ENCODE measurements at places on chromosomes 13 and 19.
A peak's percentile ranks its signal among the peaks of the same experiment; 100 is the strongest.

- DNase-seq, result peak; percentile 12
These were observed 431 bp downstream of the FUT3 start for GRCh38 chr19:5850743-5851293.

- DNase-seq, result peak; percentile 86
These were observed 26.7 kb upstream of the NANOS3 start for GRCh38 chr19:13849991-13850909.

GRCh38 chr13:77616027-77616426, 80.5 kb downstream of the SCEL start:
- no peak for DNase-seq

GRCh38 chr19:6772866-6773322, 386 bp downstream of the VAV1 start:
- DNase-seq, result no peak

- DNase-seq, result no peak
These were observed 9.7 kb upstream of the LENG8 start for GRCh38 chr19:54439174-54439851.

DNA sequence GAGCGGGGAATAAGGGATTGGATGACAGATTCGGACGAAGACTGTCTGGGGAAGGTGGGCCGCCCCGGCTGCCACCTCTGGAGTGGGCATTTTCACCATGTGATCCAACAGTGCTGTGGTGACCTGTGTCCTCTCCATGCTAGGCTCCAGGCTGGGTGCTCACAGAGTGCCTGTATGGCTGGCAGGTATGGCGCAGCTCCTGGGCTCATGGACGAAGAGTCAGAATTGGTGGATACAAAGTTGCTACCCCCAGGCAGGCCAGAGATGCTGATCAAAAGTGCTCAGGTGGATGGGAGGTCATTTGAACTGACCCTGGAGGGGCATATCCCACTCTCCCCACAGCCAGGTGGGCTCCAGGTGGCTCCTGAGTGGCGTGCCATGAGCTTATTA, 111.3 kb upstream of the UQCRFS1 start:
- DNase-seq, result no peak

DNA sequence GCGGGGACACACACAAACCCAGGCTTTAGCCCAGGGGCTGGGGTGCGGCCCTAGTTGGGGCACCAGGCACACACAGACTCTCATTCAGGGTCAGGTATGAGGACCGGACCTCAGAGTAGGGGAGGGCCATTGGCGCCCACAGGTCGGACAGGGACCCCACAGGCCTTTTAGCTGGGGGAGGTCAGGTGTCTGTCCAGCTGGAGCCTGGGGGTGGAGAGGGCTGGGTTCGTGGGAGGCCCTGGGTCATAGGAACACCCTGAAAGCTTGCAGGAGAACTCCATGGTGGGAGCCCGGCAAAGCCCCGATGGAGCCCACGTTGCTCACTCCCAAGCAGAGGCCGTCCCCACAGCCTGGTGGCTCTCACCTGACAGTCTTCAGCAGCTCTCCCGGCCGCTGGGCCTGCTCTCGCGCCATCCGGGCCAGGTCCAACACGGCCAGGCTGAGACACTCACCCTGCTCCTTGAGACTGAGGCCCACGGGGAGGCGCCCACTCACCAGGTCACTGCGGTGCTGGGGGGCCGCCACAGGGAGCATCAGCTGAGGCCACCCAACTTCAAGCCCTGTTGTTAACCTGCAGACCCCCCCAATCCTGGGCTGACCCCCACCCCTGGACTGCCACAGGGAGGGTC, 5.0 kb downstream of the JAK3 start:
- no peak for DNase-seq

DNA sequence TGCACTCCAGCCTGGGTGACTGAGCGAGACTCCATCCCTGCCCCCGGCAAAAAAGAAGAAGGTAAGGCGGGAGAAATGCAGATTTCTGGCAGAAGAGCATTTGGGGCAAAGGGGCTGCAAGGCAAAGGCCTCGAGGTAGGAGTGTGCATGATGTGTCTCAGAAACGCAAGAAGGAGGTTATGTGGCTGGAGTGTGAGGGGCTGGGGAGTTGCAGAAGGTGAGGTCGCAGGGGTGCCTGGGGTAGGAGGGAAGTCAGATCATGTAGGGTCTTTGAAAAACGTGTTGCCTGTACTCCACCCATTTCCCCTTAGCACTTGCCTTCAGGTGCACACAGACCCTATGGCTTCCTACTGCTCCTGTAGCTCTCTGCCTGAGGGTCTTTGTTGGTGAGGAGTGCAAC, 29.9 kb downstream of the KCTD15 start:
- DNase-seq, result no peak

GRCh38 chr19:21580818-21581217, 75.4 kb downstream of the ZNF429 start:
- no peak for DNase-seq

DNA sequence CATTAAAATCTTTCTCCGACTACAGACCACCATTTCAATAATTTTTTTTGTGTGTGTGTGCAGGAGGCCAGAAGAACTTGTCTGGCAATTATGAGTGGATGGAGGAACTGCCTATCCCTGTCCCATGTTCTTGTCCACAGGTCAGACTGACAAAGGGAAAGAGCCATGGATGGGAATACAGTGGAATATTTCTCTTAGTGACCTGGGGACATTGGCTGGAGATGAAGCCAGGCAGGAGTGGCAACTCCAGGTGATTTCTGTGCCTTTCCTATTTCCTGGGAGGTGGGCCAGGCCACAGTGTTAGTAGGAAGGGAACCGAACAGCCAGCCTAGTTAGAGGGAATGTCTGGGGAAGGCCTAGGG, 3.7 kb downstream of the PSG9 start:
- DNase-seq, result no peak

- no peak for DNase-seq
These were observed 7.3 kb downstream of the ANGPTL4 start for GRCh38 chr19:8371011-8371804.

DNA sequence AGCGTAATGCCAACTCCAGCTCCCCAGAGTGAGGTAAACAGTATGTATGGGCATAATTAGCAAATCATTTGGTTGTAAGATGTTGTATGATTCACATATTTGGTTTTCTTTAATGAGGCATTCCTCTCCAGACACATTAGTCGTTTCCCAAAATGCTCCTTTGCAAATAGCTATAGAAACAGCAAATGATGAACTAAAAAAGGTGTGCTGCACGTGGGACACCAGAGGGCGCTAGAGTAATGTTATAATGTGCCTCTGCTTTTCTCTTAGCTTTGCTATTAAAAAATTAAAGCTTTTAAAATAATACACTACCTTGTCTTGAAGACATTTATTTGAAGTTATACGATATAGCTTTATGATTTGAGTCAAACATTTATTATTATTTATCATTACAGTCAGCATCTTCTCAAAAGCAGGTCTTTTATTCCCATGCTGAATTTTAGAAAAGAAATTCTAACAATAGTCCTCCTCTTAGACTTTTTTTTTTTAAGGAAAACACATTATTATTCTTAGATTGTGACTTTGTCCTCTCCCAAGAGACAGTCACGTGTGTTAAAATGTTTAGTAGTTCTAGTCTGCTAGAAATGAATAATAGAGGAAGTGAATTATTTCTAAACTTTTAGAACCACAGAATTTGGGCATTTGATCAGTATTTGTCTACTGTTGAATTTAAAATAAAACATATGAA, 121.6 kb upstream of the FRY start:
- DNase-seq, result peak; percentile 64

DNA sequence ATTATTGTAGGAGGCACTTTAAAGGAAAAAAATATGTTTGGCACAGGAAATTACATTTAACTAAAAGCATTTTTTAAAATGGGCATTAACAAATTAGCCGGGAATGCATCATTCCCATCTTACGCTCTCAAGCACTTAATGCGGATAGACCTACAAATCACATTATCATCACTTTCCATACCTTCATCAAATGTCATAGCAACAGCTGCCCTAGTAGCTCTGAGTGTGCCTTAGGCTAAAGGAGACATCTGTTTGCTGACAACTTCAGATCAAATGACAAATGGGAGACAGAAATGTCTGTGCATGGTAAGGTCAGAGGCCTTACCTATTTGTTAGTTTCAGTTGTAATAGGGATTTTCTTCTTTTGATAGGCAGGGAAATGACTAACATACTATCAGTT, 773.2 kb upstream of the SLC10A2 start:
- no peak for DNase-seq

GRCh38 chr13:33058776-33059327, 42.6 kb downstream of the KL start:
- DNase-seq, result no peak

- DNase-seq, result no peak
These were observed 108.5 kb downstream of the STK24 start for GRCh38 chr13:98468361-98468760.

GRCh38 chr19:33125929-33126388, 6.0 kb upstream of the WDR88 start:
- peak; percentile 65 for DNase-seq

- no peak for DNase-seq
These were observed 1.2 kb upstream of the ENOX1 start for GRCh38 chr13:43787997-43788396.

GRCh38 chr19:45356760-45357444, 13.5 kb downstream of the ERCC2 start:
- DNase-seq, result no peak

DNA sequence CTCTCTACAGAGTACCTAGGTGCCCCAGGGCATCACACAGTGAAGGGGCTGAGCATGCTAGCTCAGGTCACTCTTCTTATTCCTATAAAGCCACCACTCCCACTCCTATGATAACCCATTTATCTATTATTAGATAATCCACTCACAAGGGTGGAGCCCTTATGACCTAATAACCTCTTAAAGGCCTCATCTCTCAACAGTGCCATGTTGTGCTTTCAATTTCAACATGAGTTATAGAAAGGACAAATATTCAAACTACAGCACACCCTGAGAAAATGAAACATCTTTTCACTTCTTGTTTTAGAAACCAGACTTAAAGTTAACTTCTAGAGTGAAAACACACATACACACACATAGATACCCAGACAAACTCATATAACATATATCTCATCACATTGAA, 1494.9 kb upstream of the MIR17HG start:
- no peak for DNase-seq

- no peak for DNase-seq
These were observed 1.5 kb downstream of the MAP4K1 start for GRCh38 chr19:38616265-38616664.

DNA sequence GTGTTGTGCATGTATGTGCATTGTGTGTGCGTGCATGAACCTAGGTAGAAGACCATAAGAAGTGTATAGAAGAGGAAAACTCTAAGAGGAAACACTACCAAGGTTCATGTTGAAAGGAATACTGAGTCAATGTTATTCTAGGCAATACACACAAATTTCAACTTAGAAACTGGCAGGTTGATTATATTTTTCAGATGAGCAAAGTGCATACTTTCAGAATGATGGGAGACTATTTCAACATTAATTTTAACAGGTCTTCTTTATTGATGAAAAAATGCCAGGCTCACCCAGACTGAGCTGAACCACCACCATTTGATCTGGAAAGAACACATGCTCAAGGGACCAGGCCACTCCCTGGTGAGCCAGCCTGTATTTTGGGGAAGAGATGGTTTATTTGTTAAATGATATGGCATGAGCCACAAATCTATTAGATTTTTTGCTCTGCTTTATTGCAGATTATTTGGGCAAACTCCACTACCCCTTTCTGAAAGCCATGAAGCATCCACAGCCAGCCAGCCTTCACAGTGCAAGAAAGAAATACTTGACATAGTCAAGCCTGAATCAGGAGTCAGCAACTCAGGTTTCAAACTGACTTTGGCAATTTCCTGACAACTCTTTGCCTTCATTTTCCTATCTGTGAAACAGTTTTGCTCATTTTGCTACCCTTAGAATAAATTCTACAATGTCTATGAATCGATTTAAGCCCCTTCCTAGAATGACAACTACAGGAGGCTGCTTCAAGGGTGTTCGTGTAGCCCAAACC, 368.9 kb downstream of the COG6 start:
- DNase-seq, result no peak

DNA sequence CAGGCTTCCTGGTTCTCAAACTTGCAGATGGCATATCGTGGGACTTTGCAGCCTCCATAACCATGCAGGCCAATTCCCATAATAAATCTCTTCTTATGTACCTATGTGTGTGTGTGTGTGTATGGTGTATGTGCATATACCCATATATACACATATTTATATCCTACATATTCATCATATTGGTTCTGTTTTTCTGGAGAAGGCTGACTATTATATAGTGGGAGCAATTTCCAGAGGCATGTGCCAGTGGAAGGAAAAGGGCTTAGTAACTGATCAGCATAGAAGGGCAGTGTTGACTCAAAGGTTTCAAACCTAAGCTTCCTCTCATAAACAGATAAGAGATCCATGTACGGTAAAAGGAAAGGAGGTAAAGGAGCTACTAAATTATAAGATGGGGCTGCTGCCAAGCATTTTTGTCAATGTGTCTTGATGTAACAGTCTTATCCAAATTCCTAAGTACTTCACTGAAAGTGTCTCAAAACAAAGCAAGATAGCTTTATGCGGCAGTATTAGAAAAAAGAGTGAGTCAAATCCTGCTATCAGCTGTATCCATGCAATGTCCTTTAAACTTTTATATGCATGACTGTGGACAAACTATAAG, 432.1 kb downstream of the TBC1D4 start:
- DNase-seq, result no peak

DNA sequence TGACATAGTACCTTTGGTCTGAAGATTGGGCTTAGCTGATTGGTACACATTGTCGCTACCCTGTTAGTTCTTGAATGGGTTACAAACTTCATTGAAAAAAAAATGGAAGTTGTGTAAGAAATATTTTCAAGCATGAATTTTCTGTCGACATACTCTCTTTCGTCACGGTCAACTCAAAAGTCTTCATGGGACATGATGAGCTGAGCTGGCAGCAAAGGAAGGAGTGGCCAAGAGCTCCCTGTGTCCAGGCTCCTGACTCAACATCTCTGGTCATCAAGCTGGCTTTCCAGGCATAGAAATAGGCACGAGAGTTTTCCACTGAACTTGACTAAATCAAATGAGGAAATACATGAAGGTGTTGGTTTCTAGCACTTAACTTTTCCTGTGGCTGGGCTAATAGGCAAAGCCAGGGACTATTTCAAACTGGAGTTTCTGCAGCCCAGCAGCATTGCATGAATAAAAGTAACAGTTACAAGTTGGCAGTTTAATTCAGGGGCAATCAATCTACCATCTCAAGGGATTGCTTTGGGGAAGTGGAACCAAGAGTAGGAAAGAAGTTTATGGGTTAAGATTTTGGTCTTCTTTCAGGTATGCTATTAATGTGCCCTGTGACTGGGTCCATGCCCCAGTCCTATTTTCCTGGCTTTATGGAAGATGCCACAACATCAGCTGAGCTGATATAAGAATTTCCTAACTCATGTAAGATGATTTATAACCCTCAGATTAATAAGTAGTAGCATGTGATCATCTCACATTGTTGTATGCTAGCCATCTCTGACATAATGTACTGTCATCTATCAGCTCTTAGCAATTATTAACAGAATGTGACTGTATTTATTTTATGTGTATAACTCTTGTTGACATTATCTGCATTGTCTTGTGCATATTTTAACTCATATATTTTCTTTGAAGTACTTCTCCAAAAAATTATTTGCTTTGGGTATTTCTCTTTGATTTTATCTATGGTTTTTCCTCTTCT, 385.8 kb downstream of the DLEU7 start:
- no peak for DNase-seq

- DNase-seq, result no peak
These were observed 253.3 kb upstream of the TSHZ3 start for GRCh38 chr19:31602548-31602947.

- no peak for DNase-seq
These were observed 64.8 kb upstream of the ZNF536 start for GRCh38 chr19:30307191-30307974.

- DNase-seq, result no peak
These were observed 782 bp downstream of the CYSLTR2 start for GRCh38 chr13:48654511-48654910.

Data from LoVo (cell line).